ENCODE measurements at places on chromosomes 11 and 22.

GRCh38 chr22:21832291-21833290, 34.9 kb downstream of the MAPK1 start:
- no peak for DNase-seq

GRCh38 chr22:26579331-26579886, 10.5 kb downstream of the TPST2 start:
- no peak for DNase-seq

GRCh38 chr22:46936378-46936903, 174.0 kb downstream of the TBC1D22A start:
- DNase-seq: no peak

GRCh38 chr22:16774911-16775500, 50.2 kb downstream of the XKR3 start:
- DNase-seq: no peak

- no peak for DNase-seq
Measured at GRCh38 chr11:14150878-14151277, 188.4 kb downstream of the SPON1 start.

DNA sequence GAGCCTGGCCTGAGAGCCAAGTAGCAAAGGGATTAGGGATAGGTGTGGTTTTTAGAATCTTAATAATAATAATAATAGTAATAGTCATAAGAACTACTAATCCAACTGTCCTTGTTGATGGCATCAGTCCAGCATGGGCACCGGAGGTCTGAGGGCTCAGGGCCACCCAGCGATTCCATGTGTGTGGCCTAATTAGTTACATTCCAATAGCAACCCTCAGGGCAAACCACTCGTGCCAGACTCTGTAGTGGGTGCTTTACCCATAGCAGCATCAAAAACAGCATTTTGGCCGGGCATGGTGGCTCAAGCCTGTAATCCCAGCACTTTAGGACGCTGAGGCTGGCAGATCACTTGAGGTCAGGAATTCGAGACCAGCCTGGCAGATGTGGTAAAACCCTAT, 19.0 kb upstream of the MYH9 start:
- DNase-seq: no peak

- no peak for DNase-seq
Measured at GRCh38 chr22:38273135-38273826, 471 bp upstream of the TMEM184B start.

GRCh38 chr11:132450631-132451030, 1080.2 kb downstream of the NTM start:
- no peak for DNase-seq

- DNase-seq: no peak
Measured at GRCh38 chr11:75400146-75400865, 988 bp downstream of the RPS3 start.

- DNase-seq: no peak
Measured at GRCh38 chr11:27150098-27150497, 109.5 kb downstream of the BBOX1 start.

DNA sequence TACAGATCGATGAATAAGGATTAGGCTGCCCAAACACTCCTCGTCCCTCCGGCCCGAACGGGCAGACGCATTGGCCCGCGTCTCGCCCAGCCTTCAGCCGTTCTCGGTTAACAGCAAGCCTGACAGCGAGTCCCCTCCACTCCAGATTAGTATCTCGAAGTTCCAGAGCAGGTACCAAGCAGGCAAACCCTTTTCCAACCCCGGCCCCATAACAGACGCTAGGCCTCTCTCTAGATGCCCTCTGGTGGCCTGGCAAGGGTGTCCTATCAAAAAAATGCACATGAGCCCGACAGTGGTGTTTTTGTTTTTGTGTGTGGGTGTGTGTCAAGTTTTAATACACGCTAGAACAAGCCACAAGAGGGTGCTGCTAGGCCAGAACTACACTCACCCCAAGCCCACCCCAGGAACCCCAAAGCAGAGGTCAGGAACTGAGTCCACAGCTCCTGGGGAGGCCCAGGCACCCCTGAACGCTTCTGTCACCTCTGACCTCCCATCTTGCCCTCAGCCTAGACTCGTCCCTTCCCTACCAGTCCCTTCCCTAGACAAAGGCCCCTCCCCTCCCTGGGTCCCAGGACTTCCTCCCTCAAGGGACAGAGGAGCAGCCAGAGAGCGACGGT, 658 bp upstream of the ARFGAP2 start:
- DNase-seq: peak; percentile 76

GRCh38 chr11:86535773-86536172, 136.6 kb downstream of the ME3 start:
- DNase-seq: no peak

DNA sequence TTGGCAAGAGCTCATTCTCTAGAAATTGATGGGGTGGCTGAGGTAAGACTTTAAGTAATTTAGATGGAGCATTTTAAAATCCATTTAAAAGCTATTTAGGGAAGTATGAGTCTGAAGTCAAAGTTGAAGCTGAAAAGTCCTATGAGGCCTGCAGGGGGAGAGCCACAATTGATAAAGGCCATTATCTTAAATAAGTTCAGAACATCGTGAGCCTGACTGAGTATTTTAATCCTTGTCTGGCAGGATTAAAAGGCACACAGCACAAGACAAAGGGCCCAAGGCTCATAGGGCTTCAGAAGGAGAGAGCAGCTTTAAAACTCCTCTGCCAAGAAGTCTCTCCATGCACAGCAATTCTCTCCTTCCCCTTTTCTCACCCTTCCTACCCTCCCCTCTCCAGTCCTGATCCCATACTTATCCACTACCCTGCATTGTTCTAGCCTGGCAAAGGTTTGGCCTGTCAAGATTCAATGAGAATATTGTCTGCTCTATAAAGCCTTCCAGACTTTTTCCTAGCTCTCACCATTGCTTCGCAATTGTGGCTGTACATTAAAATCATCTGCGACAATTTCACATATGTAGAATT, 1312.9 kb downstream of the FAM181B start:
- no peak for DNase-seq

GRCh38 chr22:44500599-44500998, 2.6 kb upstream of the RTL6 start:
- DNase-seq: no peak

DNA sequence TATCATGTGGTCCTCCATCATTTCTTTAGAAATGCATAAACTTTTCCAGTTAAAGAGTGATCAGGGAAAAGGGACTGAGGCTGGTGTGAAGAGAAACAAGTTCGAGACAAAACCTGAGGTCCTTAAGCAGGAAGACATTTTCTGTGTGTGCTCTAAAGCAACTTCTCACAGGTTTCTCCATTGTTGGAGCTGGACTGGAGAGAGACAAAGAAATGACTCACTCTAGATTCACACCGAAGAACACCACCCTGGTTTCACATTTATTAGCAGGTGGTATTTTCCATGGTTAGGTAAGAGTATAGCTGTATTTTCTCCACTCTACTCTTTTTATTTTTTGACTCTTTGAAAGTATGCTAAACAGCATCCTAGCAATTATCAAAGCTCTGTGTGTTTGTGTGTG, 736.4 kb downstream of the KCNA4 start:
- no peak for DNase-seq

- no peak for DNase-seq
Measured at GRCh38 chr11:62152245-62153086, 28.7 kb downstream of the INCENP start.

DNA sequence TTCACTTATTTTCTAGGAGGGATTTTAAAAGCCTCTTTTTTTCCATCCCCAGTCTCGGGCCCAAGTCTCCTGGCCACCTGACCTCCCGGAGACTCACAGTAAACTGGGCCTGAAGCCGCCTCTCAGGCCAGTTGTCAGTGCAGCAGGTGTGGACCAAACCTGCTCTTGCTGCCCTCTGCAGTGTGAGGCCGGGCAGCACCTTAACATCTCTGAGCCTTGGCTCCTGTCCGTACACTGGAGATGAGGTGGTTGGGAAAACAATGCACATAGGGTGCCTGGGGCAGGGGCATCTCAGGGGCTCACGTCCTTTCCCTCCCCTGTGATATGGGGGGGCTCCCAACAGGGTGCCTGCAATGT, 45.1 kb downstream of the PHF21B start:
- no peak for DNase-seq

- no peak for DNase-seq
Measured at GRCh38 chr22:30743257-30744020, 48.8 kb downstream of the OSBP2 start.

DNA sequence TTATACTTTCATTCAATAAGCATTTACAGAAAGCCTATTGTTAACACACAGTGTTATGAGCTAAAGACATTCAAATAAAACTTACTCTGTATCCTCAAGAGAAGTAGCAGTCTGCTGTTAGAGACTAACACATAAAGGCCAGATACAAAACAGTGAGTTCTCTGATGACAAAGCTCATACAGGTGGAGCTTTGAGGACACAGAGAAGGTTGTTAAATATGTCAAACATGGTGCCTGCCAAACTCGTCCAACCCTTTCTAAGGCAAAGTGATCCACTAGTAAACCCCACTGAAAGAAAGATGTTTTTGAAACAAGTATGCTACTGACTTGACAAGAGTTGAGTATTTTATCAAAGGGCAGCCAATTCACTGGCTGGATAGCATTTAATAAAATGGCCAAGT, 70.1 kb downstream of the C2CD3 start:
- DNase-seq: no peak

- no peak for DNase-seq
Measured at GRCh38 chr11:68300076-68300830, 12.1 kb upstream of the LRP5 start.

GRCh38 chr22:30778261-30778660, 83.6 kb downstream of the OSBP2 start:
- DNase-seq: no peak

GRCh38 chr11:96287822-96288439, 55.1 kb downstream of the MAML2 start:
- no peak for DNase-seq

- DNase-seq: no peak
Measured at GRCh38 chr11:8638300-8638699, 44.2 kb downstream of the TRIM66 start.

- no peak for DNase-seq
Measured at GRCh38 chr11:122270535-122270934, 154.5 kb upstream of the BLID start.

GRCh38 chr11:78213526-78214330, 25.0 kb downstream of the USP35 start:
- DNase-seq: no peak

Measured in body of pancreas (tissue), 4 donors.